Suppressor macrophage treated with lipopolysaccharide for 4 hours (primary cell): ENCODE measurements at places on chromosomes 4 and X.

- no peak for DNase-seq
Measured at GRCh38 chr4:41746025-41746439, 2.5 kb downstream of the PHOX2B start.

DNA sequence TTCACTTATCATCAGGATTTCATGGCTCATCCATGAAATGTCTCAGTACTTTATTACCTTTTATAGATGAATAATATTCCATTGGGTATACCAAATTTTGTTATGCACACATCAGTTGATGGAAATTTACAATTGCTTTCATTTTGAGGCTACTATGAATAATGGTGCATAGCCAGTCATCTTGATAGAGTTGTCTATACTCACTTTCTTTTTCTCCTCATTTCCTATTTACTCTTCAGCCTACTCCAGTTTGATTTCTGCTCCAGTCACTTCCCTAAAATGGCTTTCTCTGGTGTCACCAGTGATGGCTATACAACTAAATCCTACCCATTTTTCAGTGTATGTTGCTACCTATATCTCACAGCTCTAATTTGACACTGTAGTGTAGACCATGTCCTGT, 743.5 kb upstream of the MAGEB2 start:
- peak; percentile 21 for DNase-seq

DNA sequence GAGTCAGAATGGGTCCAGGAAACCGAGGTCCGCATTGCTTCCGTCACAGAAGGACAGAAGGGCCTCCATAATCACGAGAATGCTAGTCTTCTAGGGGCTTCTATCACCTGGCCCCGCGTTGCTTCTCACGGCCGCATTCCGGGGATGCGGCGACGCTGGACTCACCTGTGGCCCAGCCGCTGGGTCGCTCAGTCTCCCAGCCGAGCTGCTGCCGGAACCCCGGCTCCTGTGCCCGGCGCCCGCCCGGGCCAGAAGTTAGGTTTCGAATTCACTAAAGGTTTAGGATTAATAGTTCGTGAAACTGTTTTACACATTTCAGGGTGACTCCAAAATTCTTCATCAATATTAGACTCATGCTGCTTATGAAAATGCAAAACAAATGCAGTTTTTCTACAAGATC, 31.7 kb upstream of the TMSB15A start:
- no peak for DNase-seq

GRCh38 chr4:108991551-108992328, 228.9 kb upstream of the ETNPPL start:
- DNase-seq, result no peak

- no peak for DNase-seq
Measured at GRCh38 chrX:153874366-153875125, 11.4 kb downstream of the L1CAM start.

GRCh38 chr4:78047366-78047765, 9.8 kb upstream of the FRAS1 start:
- no peak for DNase-seq

DNA sequence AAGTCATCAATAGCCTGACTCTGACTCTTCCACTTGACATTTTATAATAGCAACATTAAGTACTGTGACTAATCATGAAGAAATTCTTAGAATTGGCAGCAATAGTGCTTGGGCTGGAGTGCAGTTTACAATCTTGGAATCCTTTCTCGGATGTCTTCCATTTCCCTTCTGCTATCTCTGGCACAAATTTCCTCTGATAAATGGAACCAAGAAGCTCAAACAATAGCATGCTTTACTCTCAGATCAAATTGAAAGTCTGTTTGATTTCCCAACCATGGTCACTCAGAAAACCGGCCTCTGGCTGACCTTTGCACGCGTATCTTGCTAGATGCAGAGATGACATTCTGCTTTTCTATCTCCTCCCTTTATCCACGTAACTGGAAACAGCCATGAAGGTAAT, 99.0 kb upstream of the SPANXC start:
- DNase-seq, result no peak

GRCh38 chr4:7101692-7102515, 34.0 kb upstream of the GRPEL1 start:
- DNase-seq, result peak; percentile 70

GRCh38 chr4:6468376-6468775, 4.0 kb downstream of the PPP2R2C start:
- no peak for DNase-seq

DNA sequence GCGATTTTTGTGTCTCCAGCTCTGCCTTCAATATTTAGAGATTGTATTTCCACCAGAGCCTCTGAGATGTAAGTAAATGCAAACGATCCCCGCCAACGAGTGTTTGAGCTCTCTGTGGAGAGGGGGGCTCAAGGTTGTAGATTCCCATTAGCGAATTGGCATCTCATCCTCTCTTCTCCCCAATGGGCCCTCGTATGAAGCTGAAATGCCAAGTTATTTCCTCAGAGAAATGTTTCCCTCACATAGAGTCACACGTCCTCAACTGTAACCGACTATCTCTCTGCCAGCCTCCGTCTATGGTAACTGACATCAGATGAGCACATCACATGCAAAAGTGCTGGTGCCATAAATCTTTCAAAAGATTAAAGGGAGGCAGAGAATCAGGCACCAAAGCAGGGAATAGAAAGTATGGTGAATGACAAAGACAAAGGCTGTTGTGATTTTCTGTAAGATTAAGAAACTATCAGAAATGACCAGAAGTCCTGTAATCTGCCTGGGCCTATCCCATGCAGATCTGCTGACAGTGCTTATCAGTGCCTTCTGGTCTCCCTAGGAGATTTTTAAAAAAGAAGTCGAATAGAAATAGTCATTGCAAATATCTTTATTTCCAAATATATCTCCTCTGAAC, 157.1 kb downstream of the PDGFRA start:
- no peak for DNase-seq

DNA sequence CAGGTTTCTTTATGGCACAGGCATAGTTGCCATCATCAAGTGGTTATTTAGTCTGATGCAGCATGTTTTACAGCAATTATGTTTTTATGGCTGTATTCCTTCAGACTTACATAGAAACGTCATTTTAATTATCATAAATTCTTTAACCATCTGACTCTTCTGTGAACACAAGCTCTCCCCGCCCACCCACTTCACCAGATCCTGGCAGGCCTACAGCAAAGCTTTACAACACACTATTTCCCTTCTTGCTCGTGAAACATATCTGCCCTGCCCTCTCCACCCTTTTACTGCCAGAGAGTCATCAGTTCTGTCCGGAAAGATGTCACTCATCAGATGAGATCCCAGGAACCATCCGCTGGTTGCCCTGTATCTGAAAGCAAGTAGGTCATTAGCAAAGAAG, 120.5 kb downstream of the HS6ST2 start:
- DNase-seq, result no peak

- DNase-seq, result no peak
Measured at GRCh38 chrX:154355776-154356140, 18.7 kb downstream of the FLNA start.

DNA sequence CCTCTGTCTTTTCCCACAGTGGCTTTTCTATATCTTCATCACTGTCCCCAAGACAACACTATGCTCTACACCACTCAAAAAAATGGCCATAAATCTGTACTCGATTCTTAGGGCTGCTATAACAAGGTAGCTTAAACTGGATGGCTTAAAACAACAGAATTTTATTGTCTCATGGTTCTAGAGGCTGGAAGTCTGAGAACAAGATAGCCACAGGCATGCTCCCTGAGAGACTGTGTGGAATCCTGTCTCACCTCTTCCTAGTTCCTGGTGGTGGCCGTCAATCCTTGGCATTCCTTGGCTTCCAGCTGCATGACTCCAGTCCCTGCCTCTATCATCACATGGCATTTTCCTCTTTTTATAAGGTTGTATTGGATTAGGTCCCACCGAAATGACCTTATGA, 70.7 kb upstream of the DCLK2 start:
- no peak for DNase-seq

GRCh38 chrX:9539605-9540387, 74.9 kb downstream of the TBL1X start:
- no peak for DNase-seq

GRCh38 chr4:142663828-142664227, 182.3 kb downstream of the INPP4B start:
- no peak for DNase-seq

DNA sequence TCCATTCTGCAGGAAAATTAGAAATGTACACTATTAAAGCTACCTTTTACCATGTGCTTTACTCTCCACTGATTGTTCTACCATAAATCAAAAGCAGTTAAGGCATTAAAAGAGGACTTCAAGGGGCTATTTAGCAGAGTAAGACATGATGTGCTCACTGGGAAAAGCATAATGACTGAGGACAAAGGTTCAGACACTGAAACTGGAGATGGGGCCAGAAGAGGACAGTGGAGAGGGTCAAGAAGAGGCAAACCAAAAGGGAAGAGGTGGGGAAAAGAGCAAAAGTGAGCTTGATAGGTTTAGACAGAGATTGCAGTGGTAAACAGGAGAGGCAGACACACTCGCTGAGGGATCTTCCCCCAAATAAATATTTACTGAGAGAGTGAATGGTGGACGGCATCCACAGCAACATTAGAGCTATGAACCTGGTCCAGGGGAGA, 23.8 kb downstream of the SH3RF1 start:
- no peak for DNase-seq

DNA sequence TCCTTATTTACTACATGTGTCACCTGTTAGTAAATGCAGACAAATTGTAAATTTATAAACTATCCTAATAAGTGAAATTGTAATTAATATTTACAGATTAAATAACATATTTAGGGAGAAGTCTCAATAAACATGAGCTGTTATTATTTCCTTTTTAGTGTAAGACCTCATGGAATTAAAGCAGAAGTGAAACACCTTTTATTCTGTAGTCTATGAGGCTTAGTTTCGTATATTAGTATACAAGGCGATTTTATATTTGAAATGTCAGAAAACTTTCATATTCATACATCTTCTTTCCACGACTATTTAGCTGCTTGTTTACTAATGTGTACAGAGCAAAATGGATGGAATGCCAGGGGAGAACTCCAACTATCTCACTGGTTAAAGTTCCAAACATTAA, 414.4 kb downstream of the ARHGAP24 start:
- DNase-seq, result no peak

- DNase-seq, result peak; percentile 90
Measured at GRCh38 chr4:38082424-38083385, 122.5 kb downstream of the PTTG2 start.

DNA sequence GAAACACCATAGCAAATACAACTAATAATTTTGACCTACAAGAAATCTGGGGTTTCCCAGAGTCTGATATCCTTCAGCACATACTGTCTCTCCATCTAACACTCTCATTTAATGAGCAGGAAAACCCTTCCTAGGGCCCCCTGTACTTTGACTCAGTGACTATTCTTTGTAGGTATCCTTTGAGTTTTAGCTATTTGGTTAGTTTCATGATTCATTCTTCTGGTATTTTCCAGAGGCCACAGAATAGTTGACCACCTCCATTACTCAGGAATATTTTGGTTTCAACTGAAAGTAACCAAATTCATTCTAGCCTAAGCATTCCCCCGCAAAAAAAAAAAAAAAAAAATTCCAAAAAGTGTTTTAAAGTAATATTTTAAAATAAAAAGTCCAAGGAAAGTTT, 140.0 kb downstream of the IDS start:
- DNase-seq, result no peak

DNA sequence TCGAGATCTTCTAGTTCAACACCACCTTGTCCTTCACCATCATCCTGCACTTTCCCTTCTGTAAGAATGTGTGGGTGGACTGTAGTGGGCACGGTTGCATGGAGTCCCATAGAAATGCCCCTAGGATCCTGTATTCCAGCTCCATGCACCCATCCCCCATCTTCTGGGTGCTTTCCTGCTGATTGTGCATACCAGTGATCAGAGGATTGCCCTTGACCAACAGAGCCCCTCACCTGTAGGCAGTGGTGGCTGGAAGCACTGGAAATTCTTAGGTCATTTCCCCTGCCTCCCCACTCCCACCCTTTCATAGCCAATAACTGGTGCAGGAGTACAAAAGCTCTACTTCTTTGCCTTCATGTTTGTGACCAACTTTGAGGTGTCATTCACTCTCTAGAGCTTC, 213.4 kb upstream of the ARSJ start:
- DNase-seq, result no peak

- no peak for DNase-seq
Measured at GRCh38 chr4:126396703-126397102, 1081.9 kb downstream of the FAT4 start.

DNA sequence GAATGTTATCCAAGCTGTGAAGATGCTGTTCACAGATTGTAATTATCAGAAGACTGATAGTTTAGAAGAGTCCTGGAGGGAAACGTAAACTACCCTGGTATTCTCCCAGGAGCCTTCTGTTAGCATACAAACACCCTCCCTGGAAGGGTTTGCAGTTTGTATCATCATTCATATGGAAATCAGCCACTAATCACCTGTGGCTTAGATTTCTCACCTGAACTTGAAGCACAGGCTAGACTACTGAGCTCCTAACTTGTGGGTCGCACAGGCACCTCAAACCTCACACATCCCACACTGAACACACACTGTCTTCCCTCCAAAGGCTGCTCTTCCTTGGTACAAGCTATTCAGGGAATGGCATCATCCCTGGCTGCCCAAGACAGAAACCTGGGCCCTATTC, 30.7 kb downstream of the SHISA3 start:
- no peak for DNase-seq

DNA sequence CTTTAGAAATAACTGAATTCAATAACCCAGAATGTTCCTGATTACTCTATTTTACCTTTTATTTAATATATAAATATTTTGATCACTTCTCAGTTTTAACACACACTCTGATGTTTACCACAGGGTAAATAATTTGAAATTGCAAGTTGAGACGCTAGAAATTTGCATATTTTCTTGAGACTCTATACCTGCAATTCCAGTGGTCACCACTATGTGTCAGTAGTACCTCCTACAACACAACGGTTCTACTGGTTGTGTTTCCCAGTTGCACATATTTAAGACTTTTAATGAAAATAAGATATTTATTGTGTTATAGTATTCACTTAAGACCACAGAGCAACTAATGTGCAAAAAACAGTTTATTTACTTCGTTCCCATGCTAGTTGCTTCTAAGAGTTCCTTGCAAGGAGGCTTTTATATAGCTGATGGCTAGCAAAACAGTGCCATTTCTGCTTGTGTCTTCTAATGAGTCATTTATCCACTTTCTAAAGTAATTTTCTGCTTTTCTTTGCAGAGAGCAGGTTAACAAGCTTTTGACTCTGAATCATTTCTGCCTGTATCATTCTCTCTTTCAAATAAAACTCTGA, 98.9 kb upstream of the PDLIM3 start:
- peak; percentile 51 for DNase-seq

DNA sequence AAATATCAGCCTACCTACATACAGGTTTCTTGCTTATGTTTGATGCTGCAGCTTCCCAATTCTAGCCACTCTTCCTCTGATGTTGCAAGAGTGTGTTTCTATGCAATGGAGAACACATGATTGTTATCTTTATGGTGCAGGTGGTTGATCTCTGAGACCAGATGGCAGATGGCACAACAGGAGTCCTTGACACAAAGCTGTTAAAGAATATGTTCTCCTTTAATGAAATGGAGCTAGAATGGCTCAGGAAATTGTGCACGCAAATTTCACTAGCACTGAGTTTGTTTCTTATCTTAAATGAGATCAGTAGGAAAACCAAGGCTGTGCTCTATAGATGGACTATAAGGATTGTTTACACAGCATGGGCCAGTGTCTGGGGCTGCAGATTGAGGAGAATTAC, 29.9 kb upstream of the TTC29 start:
- no peak for DNase-seq
